Fibroblast of skin of right biceps (primary cell): ENCODE measurements at places on chromosomes 7 and 10.

DNA sequence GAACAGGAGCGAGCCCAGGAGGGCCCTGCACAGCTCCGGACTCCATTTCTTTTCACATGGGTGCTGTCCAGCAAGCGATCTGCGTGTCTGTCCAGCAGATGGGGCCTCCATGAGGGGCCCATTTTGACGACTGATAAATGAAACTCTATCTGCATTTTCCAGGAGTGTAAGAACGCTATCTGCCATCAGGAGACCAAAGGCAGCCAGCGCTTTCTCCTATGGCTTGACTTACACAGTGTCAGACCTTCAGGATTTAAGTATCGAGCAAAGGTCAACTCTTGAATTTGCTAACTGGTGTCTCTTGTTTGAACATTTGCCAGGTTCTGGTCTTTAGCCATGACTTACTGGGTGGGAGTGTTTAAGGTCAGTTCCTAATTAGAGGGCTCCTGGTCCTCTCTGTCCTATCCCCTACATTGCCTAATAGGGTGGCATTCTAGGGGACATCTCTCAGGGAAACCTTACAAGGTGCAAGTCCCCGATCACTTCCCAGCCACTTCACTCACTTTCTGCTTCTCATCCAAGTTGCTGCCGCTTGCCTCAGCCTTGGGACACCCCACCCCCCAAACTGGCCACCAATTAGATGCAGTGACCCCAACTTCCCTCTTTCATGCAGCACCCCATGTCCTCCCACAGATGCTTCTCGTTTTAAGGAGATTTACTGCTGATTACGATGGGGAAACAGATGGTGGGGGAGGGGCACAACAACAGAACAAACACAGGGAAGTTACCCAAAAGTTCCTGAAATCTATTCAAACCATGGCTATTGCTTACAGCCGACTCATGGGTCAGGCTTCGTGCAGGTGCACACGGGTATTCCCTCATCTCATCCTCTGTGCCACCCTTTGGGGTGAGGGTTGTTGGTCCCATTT, 20.0 kb downstream of the VSIR start:
- no peak for DNase-seq

- no peak for DNase-seq
Observed at GRCh38 chr10:114002422-114002821, 41.2 kb upstream of the ADRB1 start.

DNA sequence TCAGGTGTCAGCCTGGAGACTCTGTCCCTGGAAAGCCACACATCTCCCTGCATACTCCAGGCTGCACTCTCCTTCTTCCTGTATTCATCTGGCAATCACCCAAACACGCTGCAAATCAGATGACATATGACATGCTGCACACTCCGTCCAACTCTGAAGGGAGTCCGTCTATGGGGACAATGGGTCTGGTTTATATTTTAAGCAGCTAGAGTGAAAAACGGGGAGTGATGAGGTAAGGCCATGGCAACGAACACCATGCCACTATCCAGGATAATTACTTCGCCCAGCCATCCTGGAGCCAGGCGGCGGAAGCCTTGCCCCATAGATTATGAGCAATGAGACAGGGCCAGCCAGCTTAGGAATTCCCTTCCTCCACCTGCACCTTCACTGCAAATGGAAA, 140.1 kb downstream of the PLXNA4 start:
- peak; percentile 18 for DNase-seq

- DNase-seq = peak; percentile 36
Observed at GRCh38 chr7:94874036-94874785, 33.2 kb upstream of the PPP1R9A start.

DNA sequence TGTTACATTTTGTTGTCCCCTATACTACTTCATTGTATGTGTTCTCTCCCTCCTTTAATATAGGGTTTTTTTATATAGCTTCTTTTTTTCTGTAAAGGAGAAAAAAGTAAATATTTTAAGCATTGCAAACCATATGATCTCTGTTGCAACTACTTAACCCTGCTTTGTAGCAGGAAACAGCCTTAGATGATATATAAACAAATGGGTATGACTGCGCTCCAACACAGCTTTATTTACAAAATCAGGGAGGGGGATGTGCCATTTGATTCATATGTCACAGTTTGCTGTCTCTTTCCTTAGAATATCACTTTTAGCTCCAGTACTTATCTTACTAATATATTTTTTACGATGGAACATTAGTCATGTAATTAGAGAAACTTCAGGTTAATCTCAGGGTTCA, 155.2 kb upstream of the GNAI1 start:
- DNase-seq = peak; percentile 62

DNA sequence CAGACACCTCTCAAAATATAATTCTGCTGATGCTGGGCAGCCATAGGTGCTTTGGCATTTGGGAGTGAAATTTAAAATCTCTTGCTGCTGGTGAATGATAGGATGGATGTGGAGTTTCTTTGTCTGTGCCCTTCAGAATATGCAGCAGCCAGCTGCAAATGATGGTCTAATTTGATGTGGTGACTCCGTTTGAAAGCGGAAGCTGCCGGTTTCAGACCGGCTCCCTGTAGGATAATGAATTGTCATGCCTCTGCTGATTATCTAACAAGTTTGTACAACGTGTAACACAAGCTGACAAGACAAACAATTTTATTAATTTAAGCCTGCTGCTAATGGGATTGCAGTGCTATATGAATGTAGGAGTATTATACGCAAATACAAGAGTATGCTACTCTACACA, 103.5 kb downstream of the SND1 start:
- DNase-seq = no peak

DNA sequence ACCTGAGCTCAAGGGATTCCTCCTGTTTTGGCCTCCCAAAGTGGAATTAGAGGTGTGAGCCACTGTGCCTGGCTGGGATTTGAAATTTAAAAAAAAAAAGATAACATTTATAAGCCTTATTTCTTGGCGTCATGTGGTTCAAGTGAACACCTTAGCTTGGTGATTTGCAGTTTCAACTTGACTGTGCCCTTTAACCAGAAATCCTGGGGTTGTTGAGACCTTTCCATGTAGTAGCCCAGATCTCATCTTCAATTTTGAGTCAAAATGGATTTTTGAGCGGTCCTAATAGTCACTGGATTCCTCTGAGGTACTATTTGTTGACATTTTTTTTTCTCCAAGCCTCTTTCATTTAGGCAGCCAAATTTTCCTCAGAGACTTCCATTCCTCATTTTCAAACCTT, 29.5 kb upstream of the FBXW4 start:
- no peak for DNase-seq

GRCh38 chr10:24219963-24220362, 11.0 kb downstream of the KIAA1217 start:
- DNase-seq = no peak

DNA sequence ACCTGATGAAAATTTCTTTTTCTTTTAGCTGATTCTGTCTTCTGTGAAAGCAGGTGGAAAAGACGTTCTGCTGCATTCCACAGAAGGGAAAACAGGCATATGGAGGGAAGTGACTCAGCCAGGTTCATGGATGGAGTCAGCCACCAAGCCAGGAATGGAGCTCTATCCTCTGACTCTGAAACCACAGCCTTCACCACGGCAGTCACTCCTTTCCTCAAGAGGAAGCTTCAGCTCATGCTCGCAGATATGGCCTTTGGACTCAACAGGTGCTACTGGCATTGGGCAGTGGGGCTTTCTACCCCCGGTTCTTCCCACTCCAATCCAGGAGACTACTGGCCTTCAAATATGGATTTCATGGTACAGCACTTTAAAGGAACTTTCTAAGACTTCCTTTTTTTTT, 11.5 kb upstream of the PLAU start:
- DNase-seq = peak; percentile 92

DNA sequence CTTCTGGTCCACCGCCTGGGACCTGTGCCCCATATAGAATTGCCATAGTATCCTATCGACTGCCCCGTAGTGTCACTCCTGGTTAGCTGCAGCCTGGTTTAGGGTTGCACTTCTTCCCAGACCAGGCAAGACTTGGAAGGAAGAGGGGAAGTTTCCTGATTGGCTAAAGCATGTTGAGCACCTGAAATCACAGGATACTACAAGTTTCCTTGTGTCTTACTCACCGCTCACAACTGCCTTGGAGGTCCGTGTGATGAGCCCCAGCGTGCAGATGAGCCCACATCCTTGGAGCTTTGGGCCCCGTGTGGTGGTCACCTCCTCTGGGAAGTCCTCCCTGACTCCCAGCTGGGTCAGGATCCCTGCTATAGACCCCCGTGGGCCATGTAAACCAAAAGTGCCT, 73.9 kb upstream of the GTF2I start:
- DNase-seq = no peak

- no peak for DNase-seq
Observed at GRCh38 chr7:151817981-151818673, 58.8 kb downstream of the PRKAG2 start.

DNA sequence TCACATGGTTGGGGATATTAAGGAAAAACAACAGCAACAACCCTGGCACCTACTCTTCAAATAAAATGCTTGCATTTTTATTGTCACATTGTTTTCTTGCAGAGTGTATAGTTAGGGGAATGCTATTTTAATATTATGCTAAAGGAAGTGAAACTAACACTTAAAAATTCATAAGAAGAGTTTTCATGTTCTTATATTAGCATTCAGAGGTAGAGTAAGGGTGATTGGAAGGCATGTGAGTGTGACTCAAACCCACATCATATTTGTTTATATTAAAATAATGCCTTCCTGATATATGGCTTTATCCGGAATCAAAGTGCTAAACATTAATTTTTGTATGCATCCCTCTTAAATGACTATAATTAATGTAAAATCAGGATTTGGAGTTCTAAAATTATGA, 59.8 kb upstream of the TES start:
- peak; percentile 30 for DNase-seq

DNA sequence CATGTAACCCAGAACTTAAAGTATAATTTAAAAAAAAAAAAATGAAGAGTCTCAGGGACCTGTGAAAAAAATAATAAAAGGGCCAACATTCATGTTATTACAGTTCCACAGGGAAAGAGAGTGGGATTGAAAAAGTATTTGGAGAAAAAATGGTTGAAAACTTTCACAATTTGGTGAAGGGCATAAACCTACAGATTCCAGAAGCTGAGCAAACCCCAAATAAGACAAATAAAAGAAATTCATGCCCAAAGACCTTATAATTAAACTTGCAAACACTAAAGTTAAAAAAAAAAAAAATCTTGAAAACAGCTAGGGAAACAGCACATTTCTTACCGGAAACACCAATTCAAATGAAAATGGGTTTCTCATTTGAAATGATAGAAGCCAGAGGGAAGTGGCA, 19.9 kb downstream of the VPS41 start:
- DNase-seq = no peak

DNA sequence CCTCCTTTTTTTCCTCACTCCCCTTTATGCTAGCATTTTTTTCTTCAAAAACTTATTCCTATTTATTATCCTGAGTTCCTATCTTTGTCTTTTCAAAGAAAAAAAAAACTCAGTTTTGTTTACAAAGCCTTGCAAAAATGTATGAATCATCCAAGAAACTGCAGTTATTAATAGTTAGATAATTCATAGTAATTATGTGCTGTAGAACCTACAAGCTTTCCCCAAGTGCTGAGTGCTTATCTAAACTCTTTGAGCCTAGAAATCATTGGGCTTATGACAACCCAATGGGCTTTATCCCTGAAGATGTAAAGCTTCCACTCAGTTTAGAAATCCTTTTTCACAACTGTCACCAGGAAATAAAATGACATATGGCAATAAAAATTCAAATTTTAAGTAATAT, 145.9 kb upstream of the WNT16 start:
- peak; percentile 9 for DNase-seq

GRCh38 chr10:70221030-70221429, 12.2 kb downstream of the PPA1 start:
- no peak for DNase-seq

GRCh38 chr7:45130910-45131309, 19.4 kb upstream of the TBRG4 start:
- DNase-seq = no peak

- no peak for DNase-seq
Observed at GRCh38 chr10:68423522-68423921, 16.4 kb upstream of the RUFY2 start.

DNA sequence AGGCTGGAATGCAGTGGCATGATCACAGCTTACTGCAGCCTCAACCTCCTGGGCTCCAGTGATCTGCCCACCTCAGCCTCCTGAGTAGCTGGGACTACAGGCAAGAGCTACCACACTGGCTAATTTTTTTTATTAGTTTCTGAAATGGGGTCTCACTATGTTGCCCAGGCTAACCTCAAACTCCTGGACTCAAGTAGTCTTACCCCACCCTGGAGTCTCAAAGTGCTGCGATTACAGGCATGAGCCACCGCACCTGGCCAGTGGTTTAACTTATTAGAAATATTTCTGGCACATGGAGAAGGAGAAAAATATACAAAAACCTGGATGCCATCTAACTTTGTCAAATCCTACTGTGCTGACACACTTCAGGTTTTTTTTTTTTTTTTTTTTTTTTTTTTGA, 15.2 kb downstream of the ZNF786 start:
- DNase-seq = no peak

- DNase-seq = peak; percentile 69
Observed at GRCh38 chr7:23893176-23893941, 183.3 kb downstream of the STK31 start.

DNA sequence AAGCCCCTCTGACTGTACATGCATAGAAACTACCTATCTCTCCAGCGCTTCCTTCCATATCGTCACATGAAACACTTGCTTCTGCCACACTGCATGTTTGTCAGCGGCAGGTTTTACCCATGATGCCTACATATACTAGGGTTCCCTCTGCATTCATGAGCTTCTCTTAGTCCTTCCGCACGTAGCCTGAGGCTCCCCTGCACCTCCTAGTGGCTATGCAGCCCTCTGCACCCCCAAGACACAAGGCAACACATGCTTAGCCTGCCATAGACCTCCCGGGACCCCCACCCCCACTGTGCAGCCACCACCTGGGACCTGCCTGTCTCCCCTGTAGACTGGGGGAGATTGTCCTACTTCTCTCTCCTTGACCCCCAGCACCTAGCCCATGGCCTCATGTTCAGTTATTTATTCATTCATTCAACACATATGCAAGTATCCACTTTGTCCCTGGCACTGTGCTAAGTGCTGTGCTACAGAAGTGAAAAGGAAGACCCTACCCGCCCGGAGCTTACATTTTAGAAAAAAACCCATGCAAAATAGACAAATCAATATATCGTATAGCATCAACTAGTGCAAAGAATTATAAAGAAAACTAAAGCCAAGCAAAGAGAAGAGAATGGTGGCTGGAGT, 23.5 kb downstream of the TMEM273 start:
- DNase-seq = peak; percentile 48

GRCh38 chr7:8597565-8597964, 164.2 kb downstream of the NXPH1 start:
- no peak for DNase-seq

DNA sequence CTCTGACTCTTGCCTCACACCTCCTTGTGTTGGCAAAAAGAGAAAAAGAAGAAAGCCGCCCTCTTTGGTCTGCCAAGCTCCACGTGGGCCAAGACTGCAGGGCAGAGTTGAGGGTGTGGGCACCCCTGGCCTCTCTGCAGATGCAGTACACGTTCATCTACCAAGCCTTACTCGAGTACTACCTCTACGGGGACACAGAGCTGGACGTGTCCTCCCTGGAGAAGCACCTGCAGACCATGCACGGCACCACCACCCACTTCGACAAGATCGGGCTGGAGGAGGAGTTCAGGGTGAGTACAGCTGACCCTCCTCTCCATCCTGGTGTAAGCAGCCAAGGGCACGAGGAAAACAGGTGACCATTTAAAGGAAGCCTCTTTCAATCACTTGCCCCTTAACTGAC, 56.1 kb downstream of the MKI67 start:
- DNase-seq = no peak
